ENCODE measurements at places on chromosomes 5 and 9. TPM values are rescaled to one million over a fixed set of nuclear protein-coding genes. Genes with fewer than 3 reads are reported as not detected.

Gene DUSP1
- total RNA-seq = 118 TPM

Gene BARHL1
- total RNA-seq = not detected

Gene FAM81B
- not detected for total RNA-seq

Gene ANKRD31
- under 0.01 TPM for total RNA-seq

Gene AUH
- 13.4 TPM for total RNA-seq

Gene ANKRD33B
- total RNA-seq = 3.7 TPM

Gene TMEM252
- not detected for total RNA-seq

Gene GAPT
- total RNA-seq = not detected

Gene C1QTNF2
- total RNA-seq = 0.74 TPM

All from bronchus fibroblast of lung (primary cell).